Stimulated activated CD4-positive, alpha-beta T cell treated with anti-CD3 and anti-CD28 coated beads, Interleukin-15, amount 100 ng/mL, for 1 hour (primary cell): ENCODE measurements at places on chromosomes 2 and 18.

GRCh38 chr2:7077660-7078267, 160.6 kb downstream of the RNF144A start:
- no peak for DNase-seq

DNA sequence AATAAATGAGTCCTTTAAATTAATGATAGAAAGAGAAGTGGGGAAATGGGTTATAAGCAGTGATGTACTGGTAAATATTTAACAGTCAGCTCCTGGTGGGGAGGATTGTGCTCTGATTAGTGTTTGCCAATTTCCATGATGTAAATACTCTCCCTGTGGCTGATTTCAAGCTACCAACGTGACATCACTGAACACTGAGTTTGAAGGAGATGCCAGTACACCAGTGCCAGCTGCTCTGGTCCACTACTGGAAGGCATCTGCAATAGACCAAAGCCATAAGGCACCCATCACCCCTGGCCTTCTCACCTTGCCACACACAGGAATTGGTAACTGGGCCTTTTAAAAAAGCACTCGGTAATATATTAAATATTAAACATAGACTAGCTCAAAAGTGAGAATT, 77.7 kb downstream of the TGOLN2 start:
- DNase-seq = no peak

DNA sequence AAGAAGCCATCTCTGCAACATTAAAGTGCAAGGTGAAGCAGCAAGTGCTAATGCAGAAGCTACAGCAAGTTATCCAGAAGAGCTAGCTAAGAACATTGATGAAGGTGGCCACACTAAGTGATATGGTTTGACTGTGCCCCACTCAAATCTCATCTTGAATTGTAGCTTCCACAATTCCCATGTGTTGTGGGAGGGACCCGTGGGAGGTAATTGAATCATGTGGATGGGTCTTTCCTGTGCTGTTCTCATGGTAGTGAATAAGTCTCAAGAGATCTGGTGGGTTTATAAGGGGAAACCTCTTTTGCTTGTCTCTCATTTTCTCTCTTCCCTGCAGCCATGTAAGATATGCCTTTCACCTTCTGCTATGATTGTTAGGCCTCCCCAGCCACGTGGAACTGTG, 11.4 kb downstream of the RDH14 start:
- DNase-seq = no peak

- DNase-seq = peak; percentile 3
These were observed 591 bp downstream of the ASXL2 start for GRCh38 chr2:25877431-25878360.

- no peak for DNase-seq
These were observed 21.6 kb downstream of the SIGLEC15 start for GRCh38 chr18:45847119-45847518.

GRCh38 chr18:59298871-59299270, 19.6 kb downstream of the CPLX4 start:
- no peak for DNase-seq

DNA sequence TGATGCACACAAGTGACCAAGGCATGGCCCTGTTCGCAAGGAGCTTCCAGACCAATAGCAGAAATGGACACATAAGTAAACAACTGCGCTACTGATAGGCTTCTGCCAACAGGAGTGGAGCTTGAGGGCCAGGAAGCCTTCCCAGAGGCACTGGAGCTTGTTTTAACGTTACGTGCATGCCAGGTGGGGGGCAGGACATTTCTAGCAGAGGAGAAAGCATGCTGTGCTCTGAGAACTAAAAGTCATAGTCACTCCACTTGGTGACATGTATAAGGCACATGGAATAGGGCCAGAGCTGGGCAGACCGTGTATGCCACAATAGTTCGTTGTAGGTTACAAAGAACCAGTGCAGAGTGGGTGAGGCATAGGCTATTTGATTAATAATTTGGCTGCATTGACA, 184.2 kb downstream of the NEDD4L start:
- DNase-seq = no peak

DNA sequence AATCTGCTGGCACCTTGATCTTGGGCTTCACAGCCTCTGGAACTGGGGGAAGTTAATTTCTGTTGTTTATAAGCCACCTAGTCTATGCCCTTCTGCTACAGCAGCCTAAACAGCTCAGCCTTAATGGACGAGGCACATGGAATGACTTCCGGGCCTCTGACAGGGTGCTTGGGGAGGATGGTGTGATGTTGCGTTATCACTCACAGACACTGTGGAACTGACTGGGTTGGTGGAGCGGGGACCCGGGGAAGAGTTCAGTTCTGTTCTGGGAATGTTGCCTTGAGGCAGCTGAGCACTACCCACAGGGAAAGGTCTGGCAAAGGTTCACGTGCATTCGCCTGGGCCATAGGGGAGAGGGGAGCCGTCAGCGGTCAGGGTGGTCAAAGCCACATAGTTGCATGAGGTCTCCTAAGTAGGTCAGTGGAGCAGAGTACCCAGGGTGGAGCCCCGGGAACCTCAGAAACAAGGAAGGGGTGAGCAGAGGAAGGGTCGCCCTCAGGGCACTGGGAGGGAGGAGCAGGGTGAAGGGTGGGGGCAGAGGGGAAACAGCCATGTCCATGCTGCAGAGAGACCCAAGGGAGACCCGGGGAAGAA, 36.2 kb downstream of the LRRFIP1 start:
- DNase-seq = no peak

DNA sequence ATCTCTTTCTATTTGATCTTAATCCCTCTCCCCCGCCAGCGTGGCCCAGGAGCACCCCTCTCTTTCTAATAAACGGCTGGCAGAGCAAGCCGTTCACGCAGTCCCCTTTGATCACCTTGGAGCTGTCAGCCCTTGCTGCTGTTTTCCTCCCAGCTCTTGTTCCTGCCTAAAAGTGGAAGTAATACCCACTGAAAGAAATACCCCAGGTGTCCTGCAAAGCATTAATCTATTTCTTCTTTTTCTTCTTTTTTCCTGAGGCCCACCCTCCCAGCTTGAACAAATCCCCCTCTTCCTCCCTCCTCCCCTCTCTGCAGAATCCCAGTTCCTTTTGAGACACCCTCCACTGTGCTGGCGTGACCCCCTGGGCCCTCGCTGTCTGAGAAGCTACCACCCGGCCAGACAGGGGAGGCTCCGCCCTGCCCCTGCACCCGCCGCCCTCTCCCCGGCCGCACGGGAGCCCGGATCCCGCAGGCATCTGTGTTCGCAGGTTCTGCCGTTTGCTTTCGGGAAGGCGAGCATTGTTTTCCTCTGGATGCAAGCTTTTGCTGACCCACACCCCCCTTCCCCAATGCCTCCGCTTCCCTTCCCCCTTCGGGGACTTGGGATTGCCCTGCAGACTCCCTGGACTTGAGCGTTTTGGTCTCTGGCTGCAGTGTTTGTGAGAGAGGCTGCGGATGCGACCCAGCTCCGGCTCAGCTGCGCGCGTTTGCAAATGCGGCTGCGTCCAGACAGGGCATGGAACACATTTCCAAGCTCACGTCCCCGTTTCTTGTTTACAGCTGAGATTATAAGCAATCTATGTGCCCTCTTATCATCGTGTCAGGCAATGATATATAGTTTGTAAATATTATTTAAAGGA, 631.5 kb downstream of the NYAP2 start:
- no peak for DNase-seq

DNA sequence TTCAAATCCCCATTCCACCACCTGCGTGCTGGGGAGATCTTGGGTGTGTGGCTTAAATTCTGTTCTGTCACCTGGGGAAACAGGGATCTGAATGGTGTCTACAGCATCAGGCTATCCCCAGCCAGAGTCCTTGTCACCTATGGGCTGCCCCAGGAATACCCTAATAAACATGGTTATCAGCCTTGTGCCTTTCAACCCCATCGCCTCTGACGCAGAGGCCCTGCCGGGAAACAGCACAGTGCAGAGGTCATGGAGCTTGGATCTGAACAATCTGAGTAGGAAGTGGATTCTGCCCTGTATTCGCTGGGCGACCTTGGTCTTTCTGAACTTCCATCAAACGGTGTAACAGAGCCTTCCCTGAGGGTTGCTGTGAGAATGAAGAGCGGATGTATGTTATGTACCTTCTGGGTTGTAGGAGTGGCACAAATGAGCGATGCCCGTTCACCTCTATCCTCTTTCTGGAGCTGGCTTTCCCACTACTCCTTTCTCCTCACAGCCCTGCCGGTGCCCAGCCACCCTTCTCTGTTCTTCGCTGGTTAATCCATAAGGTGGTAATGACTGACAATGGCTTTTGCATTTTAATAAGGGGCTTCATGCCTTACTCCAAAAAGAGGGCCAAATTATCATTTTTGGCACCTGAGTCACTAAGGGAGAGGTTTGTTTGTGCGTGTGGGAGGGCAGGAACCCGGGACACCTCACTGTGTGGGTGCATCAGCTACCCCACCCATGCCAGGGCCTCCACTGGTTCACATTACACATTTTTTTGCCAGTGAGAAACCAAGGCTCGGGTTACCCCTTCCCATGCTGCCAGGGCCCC, 256.5 kb downstream of the MYCN start:
- no peak for DNase-seq

DNA sequence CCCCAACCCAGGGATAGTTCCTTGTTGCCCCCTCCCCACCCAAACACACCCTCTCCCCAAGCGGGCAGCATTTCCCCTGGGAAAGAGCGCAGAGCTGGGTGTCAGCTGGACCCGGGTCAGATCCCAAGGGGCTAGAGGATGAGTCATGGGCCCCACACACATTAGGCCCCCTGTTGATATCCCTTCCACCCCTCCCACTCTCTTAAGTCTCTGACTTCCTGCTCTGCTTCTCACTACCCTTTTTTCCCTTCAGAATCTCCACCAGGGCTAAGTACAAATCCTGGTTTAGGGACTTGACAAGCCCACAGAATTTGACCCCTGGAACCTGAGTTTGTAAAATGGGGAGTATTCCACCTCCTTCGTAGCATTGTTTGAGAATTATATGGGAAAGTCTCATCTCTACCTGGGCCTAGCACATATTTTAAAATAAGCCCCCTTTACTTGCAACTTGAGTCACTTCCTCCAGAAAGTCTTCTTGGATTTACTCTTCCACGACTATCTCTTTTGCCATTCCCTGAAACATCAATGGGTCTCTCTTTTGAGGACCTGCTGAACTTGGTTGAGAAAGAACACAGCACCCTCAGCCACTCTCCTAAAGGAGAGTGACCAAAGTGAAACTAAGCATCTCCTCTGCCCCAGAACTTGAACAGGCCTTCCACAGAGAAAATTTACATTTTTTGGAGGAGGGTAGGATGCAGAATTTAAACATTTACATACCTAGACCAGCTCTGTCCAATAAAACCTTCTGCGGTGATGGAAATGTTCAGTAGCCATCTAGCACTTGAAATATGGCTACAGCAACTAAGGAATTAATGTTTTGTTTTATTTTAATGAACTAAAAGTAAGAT, 4.7 kb downstream of the RTKN start:
- no peak for DNase-seq

DNA sequence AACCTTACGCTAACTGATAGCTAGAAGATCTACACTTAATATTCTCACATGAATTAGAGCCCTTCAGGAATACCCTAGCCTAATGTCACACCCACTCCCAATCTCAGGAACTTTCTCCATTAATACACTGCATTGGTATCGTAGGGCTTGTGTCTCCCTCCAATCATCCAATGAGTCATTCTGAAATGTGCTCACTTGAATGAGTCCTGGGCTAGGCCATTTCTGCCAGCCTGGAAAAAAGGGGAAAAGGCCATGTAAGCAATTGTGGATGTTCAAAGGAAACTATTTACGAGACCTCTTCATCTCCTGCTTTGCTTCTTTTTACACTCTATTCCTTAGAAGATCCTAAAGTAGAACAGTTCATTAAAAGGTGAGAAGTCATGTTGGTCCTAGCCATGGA, 18.8 kb downstream of the ZEB2 start:
- DNase-seq = no peak

DNA sequence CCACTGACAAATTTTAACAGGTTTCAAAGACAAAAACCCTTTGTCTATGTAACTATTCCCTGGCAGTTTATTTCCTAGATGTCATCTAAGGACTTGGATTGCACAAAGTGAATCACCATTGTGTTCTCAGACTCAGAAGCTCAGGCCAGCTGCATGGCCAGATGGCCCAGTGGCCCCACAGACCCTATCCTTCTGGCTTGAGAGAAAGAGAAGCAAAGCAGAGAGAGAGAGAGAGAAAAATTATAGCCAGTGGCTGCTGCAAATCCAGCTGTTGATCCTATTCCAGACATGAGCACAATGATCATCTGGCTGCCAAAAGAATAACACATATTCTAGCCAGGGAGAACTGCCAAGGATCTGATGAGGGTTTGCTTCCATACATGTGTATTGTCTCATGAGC, 25.8 kb downstream of the CTLA4 start:
- DNase-seq = no peak

GRCh38 chr2:109376115-109376514, 237.7 kb downstream of the SEPTIN10 start:
- DNase-seq = no peak

DNA sequence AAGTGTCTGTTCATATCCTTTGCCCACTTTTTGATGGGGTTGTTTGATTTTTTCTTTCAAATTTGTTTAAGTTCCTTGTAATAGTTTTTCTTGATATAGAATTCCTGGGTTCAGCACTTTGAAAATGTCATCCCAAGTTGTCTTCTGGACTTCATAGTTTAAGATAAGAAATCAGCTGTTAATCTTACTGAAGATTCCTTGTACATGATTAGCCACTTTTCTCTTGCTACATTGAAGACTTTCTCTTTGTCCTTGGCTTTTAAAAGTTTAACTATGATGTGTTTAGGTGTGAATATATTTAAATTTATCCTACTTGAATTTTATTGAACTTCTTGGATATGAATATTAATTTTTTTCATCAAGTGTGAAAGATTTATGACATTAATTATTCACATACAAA, 387.2 kb upstream of the CWC22 start:
- DNase-seq = no peak

DNA sequence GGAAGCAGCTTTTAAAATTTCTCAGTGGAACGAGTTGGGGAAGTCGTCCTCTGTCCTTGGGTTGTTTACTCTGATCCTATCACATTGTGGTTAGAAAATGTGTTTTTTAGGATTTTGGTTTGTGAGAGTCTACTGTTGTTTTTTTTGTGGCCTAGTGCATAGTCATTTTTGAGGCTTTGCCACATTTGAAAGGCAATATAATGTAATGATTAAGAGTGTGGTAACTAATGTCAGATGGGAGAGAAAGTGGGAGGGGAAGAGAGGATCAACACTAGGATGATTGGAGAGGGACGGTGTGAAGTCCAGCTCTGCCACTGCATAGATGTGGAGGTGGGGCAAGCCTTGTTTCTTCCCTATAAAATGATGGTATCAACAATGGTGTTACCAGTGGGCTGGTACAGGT, 8.5 kb downstream of the SP140L start:
- no peak for DNase-seq

- DNase-seq = no peak
These were observed 585.6 kb downstream of the NUP35 start for GRCh38 chr2:183709829-183710228.

GRCh38 chr2:200138391-200139124, 167.9 kb upstream of the SPATS2L start:
- DNase-seq = no peak

- DNase-seq = no peak
These were observed 154.7 kb upstream of the LYPD1 start for GRCh38 chr2:132824716-132825115.

- no peak for DNase-seq
These were observed 47.3 kb downstream of the DHX57 start for GRCh38 chr2:38828460-38828859.

DNA sequence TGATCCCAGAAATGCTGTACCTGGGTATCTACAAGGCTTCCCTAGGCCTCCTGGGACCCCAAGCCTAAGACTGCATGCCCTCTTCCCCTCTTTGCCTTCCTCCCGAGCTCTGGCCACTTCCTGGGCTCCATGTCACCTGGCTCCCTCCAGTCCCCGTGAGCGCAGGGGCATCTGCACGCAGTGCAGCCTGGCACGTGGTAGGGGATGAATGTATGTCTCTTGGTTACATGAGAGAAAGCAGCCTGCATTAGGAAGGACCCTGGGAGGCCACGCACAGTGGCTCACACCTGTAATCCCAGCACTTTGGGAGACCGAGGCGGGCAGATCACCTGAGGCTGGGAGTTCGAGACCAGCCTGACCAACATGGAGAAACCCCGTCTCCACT, 15.8 kb downstream of the PASK start:
- no peak for DNase-seq
